AG04449 (cell line): ENCODE measurements at places on chromosomes 5 and 9.

DNA sequence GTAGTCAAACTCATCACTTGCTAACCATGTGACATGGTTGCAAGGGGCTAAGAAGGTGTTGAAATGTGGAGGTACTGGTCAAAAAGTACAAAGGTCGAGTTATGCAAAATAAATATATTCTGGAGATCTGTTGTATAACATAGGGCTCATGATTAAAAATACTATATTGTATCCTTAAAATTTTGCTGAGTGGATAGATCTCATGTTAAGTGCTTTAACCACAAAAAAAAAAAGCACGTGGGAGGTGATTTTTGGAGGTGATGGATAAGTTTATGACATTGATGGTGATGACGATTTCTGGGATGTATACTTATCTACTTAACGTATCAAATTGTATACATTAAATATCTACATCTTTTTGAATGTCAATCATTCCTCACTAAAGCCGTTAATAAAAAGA lies 96.2 kb upstream of the PAPPA start:
- no peak for DNase-seq

DNA sequence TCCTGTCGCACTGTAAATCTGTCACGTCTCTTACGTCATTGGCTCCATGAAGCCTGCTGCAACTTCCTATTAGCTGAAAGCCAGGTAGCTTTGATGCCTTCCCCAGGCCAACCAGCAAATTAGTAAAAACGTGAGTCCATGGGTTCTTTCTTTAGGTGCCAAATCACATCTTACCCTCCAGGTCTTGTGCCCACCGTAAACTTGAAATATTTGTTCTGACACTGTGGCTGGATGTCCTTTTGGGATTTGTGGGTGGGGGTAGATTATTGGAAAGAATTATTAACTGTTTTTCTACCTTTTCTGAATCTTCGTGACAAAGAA lies 172.8 kb downstream of the NR3C1 start:
- DNase-seq: no peak

GRCh38 chr5:144017119-144017518 lies 153.3 kb downstream of the YIPF5 start:
- DNase-seq: no peak

GRCh38 chr5:111977436-111977829 lies 220.4 kb upstream of the NREP start:
- no peak for DNase-seq

DNA sequence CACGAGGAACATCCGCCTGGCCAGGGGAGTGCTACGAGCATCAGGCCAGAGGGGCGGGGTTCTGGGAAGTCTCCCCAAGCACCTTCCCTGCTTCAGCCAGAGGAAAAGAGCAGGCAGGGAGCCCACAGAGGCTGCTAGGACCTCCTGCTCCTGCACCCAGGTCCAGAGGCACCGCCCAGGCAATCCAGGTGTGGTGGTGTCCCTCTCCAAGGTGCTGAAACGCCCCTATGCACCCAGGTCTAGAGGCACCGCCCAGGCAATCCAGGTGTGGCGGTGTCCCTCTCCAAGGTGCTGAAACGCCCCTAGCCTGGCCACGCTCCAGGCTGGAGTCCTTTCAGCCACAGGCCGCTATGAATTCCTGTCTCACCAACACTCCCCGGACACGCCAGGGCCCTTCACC lies 10.7 kb upstream of the UBAC1 start:
- DNase-seq: no peak

- DNase-seq: peak; percentile 99
These were observed 473.6 kb upstream of the TNC start for GRCh38 chr9:115591584-115591984.

- DNase-seq: no peak
These were observed 780.5 kb upstream of the CDH9 start for GRCh38 chr5:27818888-27819287.

GRCh38 chr9:69549310-69550202 lies 122.6 kb downstream of the APBA1 start:
- no peak for DNase-seq

- DNase-seq: no peak
These were observed 23.0 kb upstream of the CTSL start for GRCh38 chr9:87702921-87703320.

DNA sequence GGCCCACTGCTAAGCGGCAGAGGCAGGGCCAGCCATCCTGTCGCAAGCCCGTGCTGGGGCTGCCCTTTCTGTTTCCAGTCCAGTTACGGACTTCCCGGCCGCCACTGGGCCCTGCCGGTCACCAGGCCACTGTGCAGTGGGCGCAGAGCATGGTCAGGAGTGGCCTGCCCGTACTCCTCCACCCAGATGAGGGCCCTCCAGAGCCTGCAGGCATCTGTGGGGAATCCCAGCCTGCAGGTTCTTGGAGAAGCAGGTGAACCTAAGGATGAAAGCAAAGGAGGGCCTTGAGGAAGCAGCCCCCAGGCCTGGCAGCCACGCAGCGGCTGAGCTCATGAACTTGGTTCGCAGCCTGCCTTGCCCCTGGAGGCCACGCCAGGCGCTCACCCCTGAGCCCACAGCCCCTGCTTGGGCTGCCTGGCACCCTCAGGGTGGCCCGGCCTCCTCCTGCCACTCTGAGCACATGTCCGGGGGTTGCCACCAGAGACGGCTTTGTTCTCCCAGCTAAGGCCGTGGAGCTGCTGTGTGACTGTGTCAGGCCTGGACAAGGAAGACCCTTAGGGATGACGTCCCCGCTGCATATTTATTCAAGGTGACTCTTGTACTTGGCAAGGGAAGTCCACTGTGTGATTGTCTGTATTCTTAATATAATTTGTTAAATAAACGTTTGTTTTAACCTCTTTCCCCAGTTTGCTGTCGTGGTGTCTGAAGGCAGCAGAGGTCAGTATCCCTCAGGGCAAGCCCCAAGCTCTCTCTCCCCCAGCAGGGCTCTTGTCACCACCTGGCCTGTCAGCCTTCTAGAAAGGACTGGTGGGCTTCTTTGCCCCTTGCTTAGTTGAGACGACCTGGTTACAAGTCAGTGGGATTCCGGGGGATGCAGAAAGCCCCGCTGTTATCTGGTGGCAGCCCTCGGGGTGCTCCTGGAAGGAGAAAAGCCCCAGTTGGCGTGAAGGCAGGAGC lies 107.1 kb upstream of the LMX1B start:
- no peak for DNase-seq

GRCh38 chr9:6106711-6107339 lies 91.4 kb upstream of the RANBP6 start:
- no peak for DNase-seq

DNA sequence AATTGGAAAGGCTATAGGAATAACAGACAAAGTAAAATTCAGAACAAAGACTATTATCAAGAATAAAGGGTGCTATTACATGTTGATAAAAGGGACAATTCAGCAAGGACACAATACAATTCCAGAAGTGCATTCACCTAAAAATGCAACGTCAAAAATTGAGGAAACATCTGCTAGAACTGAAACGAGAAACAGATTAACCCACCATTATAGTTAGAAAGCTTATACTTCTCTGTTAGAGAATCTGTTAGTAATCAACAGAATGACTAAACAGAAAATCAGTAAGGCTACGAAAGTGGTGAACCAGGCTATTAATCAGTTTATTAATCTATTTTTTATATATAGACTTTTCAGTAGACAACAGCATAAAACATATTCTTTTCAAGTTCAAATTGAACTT lies 14.8 kb downstream of the FCN1 start:
- no peak for DNase-seq

GRCh38 chr9:20623021-20623747 lies 885 bp upstream of the MLLT3 start:
- no peak for DNase-seq

GRCh38 chr5:93800988-93801811 lies 59.8 kb upstream of the POU5F2 start:
- DNase-seq: no peak

DNA sequence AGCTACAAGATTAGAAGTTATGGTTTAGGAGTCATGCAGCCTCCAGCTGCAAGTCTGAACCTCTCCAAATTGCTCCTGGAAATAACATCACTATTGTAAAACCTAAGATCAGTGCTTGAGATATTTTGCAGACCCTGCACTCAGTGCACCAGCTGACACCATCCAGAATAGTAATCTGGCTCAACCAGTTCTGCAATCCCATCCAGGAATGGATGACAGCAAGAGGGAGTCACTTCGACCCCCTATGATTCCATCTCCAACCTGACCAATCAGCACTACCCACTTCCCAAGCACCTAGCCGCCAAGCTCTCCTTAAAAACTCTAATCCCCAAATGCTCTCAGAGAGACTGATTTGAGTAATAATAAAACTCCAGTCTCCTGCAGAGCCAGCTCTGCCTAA lies 37.9 kb upstream of the NR4A3 start:
- DNase-seq: no peak

- no peak for DNase-seq
These were observed 126.6 kb downstream of the C9orf152 start for GRCh38 chr9:110081395-110081794.

- DNase-seq: no peak
These were observed 127.5 kb upstream of the PANK3 start for GRCh38 chr5:168706655-168707069.

DNA sequence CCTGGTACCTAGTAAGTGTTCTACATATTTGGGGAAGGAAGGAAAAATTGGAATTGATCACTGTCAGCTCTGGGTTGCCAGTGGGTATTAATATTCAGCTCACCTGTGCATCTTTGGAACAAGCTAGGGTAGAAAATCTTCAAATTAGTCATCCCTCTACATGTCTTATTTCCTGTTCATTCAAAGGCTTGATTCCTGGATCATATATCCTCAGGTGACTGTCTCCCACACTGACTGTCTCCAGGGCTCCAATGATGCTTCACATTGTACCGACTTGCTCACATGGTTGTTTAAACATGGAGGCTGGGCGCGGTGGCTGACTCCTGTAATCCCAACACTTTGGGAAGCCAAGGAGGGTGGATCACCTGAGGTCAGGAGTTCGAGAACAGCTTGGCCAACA lies 11.6 kb upstream of the SUSD1 start:
- DNase-seq: no peak

GRCh38 chr9:19885608-19886007 lies 96.8 kb upstream of the SLC24A2 start:
- no peak for DNase-seq

- DNase-seq: no peak
These were observed 49.2 kb downstream of the ANXA1 start for GRCh38 chr9:73200694-73201452.

DNA sequence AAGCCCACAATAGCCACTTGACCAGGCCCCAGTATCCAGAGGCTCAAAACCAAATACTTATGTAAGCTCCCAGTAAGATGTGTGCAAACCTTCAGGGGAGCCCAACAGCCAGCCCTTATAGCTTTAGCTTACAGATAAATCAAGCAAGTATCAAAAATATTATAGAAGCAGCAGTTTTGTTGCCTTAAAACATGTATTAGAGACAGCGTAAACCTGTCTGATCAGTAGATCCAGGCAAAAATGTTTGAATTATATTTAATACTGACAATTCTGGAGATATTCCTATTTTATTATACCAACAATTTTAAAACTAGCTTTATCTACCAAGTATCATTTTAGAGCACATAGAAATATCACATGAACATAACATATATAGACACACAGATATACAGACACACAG lies 365.6 kb upstream of the KLF4 start:
- DNase-seq: no peak

GRCh38 chr5:171649075-171649401 lies 136.6 kb upstream of the SMIM23 start:
- DNase-seq: no peak
